ENCODE measurements at places on chromosomes 2 and 18.

DNA sequence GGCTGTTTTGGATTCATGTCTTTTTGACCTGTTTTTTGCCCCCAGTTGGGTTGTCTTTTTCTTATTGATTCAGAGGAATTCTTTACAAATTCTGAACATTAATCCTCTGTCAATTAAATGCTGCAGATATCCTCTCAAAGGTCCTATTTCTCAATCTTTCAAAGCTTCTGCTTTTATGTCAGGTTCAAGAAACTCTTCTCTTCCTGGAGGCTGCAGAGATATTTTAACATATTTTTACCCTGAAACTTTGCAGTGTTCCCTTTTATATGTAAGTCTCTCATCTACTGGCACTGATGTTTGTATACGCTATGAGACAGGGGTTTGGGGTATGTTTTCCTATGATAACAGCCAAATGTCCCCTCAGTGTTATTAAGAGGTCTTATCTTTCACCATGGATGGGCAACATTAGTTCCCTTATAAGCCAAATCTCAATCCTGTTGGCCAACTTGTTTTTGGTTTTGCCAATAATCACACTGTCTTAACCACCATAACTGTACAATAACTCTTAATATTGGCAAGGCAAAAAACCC lies 159.3 kb downstream of the HDAC4 start:
- DNase-seq = no peak

GRCh38 chr2:178415979-178416378 lies 35.0 kb downstream of the PRKRA start:
- DNase-seq = no peak

DNA sequence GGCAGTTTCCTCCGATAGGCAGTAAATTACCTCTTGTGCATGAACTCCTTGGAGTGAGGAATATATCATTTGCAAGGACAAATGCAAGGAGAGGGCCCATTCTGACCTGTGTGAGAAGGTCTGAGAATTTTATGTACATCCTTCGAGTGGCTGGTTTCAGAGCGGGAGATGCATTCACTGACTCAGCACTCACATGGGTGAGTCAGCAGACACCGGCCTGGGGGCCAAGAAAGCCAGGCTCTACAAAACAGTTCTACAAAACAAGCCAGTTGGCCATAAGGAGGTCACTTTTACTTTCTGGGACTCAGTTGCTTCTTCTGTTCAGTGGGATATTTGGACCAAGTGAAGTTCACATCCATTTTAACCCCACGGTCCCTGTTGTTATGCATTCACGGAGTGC lies 35.3 kb downstream of the CYP26B1 start:
- no peak for DNase-seq

DNA sequence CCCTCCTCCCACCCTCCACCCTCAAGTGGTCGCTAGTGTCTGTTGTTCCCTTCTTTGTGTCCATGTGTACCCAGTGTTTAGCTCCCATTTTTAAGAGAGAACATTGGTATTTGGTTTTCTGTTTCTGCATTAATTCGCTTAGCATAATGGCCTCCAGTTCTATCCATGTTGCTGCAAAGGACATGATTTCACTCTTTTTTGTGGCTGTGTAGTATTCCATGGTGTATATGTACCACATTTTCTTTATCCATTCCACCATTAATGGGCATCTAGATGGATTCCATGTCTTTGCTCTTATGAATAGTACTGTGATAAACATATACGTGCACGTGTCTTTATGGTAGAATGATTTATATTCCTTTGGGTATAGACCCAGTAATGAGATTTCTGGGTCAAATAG lies 42.9 kb downstream of the TSPYL6 start:
- DNase-seq = no peak

DNA sequence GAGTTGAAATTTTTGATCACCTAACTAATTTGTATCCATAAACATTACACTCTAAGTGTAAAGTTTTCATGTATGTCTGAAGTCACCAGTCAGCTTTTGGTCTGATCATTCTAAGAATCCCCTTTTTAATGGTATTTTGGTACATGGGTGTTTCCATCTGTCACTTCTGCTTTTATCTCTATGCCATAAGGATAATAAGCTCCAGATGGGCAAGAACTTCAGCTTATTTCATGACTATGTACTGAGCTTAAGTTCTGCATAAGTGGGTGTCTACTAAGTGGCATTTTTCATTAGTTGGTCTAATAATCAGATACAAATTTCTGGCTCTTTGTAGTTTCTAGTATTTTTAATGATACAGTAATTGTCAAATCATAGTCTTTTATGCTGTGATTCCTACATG lies 20.4 kb downstream of the UBXN4 start:
- no peak for DNase-seq

DNA sequence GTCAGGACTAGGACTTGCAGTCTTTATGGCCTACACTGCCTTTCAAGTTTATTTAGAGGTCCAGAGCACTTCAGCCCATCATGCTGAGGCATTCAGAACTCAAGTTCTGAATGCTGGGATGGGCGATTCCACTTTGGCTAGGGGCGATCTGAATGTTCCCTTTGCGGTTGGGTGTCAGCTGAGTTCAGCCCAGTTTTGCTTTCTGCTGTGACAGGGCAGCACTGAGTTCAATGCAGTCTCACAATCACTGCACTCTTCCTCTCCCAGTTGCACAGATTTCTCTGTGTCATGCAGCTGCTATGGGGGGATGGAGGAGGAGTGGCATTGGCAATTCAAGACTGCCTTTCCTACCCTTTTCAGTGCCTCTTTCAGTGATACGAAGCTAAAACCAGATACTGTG lies 1232.0 kb upstream of the FAM98A start:
- no peak for DNase-seq

DNA sequence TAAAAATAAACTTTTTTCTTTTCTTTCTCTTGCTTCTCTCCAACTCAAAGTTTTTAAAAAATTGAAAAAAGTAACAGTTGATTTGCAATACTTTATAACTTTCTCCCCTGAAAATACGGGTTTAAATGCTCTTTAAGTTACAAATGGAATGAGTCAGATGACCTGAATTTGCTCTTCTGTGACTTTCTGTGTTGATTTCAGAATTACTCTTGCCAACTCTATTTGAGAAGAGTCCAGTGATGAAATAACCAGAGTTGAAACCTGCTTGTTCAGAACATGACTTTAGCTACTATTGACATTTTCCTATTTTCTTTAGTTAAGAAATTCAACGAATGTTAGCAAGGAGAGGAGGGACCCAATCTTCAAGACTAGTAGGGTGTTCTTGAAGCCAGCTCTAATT lies 146.1 kb upstream of the ZSWIM2 start:
- no peak for DNase-seq
